Type B pancreatic cell (in vitro differentiated cells): ENCODE measurements at places on chromosomes 3 and 15.

- no peak for DNase-seq
Observed at GRCh38 chr3:183489455-183490210, 61.2 kb upstream of the MCF2L2 start.

- no peak for DNase-seq
Observed at GRCh38 chr15:59259137-59259943, 52.7 kb downstream of the LDHAL6B start.

- DNase-seq = no peak
Observed at GRCh38 chr15:56099311-56099710, 105.9 kb upstream of the NEDD4 start.

GRCh38 chr3:160381470-160381869, 17.6 kb downstream of the IFT80 start:
- no peak for DNase-seq

- no peak for DNase-seq
Observed at GRCh38 chr3:149339931-149340309, 6.5 kb upstream of the TM4SF18 start.

DNA sequence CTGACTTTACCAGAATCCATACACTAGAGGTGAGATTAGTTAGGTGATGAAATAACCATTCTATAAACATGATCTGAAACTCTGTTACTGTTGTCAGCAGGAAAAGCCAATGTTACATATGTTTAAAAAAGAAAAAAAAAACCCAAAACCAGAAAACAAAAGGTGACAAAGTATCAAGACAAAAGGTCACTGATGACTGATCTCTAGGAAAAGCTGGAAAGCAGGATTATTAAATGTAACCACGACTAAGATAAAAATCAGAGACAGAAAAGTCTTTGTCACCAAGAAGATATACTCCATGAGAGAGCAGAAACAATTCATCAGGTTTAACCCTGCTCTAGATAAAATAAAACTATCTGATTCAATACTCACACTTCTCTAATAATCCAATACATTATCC, 5.4 kb upstream of the SETD5 start:
- no peak for DNase-seq

DNA sequence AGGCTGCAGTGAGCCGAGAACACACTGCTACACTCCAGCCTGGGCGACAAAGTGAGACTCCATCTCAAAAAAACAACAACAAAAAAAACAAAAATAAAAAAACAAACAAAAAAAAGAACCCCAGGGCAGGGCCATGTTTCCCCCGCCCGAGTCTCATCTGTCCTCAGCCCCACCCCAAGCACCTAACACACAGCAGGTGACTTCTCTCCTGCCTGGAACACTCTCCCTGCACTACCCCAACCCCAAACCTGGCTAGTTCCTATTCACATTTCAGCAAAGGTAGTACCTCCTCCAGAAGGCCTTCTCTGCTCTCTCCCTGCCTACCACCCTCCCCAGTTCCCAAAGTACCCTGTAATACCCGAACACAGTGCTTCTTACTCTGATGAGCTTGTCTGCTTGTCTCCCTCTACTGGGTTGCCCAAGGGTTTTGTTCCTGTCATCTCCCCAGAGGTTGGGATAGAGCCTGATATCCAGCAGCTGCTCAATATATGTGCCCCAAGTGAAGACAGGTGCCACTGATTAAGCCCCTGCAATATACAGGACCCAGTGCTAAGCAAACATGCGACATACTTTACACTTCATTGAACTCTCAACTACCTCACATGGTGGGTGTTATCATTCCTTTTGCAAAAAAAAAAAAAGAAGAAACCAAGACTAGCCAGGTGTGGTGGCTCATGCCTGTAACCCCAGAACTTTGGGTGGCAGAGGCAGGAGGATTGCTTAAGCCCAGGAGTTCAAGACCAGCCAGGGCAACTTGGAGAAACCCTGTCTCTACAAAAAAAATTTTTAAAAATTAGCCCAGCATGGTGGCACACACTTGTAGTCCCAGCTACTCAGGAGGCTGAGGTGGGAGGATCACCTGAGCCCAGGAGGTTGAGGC, 103.6 kb downstream of the DAPK2 start:
- no peak for DNase-seq

- DNase-seq = no peak
Observed at GRCh38 chr3:102156426-102156825, 278.4 kb upstream of the ZPLD1 start.

DNA sequence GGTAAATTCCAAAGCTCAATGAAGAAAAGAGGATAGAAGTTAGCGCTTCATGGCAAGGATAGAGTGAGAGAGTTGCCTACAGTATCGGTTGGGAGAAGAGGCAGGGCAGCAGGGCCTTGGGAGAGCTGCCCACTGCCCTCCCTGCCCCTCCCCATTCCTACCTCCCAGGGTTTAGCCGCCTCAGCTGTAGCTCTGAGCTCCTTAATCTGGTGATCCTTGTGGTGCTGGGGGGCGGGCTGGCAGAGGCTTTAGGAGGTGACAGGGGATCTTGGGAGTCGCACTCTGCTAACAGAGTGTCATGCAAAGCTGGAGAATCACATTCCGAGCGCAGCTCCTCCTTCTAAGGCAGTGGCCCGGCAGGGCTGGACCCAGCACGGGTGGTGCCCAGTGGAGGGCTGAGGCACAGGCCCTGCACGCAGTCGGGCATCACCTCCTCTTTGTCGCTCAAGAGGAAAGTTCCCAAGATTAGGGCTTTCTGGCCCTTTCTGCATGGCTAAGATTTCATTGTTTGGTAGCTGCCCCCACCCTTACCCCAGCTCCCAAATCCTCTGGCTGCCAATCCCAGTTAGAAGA, 57.1 kb upstream of the POLG start:
- DNase-seq = no peak

DNA sequence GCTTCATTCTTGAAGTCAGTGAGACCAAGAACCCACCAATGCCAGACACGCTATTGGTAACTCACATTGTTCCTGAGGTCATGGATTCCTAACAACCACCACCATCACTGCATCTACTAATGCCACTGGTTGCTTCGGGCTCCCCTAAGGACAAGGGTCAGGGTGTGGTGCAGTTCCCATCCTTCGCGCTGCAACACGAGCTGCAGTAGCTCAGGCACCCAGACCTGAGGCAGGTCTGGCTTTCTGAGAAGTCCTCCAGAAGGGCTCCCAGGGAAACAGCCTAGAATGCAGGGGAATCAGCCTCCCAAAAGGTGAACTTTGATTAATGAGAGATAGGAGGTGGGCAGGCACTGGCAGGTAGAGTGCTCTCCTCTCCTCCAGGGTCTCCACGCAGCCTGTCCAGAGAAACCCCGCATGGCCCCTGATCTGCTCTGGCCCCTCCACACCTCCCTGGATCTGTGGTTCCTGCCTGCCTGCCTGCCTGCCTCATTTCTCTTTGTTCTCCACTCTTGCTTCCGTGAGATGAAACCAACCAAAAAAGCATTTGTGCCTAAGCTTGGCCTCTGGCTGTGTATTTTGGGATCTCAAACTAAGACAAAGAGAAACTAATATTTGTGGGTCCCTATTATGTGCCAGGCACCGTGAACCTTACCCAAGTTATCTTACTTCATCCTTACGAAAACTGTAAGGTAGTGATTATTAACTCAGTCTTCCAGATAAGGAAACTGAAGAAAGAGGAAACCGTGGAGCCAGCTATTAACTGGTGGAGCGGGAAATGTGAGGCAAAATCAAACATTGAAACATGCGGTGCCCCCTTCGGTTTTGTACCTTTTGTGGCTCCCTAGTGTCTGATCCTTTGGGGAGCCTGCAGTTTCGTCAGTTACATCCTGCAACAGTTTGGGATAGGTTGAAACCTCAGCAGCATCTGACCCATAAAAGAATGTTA, 43.9 kb upstream of the USP3 start:
- DNase-seq = no peak

DNA sequence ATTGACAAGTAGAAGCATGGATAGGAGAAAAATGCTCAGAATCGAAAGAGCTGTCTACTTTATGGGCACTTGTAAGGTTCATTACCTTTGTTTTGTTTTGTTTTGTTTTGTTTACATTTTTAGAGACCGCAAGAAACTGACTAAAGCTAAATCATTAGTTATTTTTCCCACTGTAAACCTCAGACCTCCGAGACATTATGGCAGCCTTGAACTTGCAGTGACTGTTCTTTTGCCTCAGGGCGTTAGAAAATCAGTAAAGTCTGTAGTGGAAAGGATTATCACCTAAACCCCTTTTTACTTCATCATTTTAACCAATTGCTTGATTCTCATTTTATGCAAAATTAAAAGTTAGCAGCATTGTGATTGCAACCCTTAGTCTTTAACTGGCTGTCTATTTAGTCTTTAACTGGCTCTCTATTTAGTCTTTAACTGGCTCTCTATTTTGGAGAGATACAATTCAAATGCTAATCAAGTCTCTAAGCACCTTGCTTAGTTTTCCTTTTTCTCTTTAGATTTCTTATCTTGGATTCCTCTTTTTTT, 383.3 kb upstream of the ROBO2 start:
- no peak for DNase-seq

DNA sequence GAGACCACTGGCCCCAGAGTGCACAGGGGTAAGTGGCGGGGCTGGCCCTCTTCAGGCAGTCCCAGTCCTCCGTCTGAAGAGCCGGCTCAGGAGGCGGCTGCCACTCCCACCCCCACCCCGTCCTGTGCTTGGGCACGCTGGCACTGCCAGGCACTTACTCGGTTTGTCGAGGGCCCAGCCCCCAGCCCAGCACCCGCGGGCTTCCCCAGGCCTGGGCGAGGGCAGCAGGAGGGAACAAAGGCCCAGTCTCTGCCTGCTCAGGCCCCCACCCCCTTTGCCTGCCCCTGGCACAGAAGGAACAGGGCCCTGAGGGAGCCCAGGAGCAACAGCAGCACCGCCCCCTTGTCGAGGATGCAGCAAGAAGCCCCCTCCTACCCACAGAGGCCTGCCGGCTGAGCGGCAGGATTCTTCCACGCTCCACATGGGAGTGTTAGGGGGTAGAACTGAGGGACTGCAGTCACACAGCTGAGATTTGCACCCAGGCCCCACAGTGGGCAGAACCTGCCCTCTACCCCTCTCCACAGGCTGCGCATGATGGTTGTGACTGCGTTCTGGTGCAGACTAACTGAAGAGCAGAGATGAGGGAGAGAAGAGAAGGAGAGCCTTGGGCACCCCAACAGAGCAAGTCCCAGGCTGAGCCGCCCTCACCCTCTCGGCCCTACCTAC, 8.9 kb downstream of the DUSP7 start:
- no peak for DNase-seq

GRCh38 chr3:177597311-177598096, 400.2 kb upstream of the TBL1XR1 start:
- no peak for DNase-seq

DNA sequence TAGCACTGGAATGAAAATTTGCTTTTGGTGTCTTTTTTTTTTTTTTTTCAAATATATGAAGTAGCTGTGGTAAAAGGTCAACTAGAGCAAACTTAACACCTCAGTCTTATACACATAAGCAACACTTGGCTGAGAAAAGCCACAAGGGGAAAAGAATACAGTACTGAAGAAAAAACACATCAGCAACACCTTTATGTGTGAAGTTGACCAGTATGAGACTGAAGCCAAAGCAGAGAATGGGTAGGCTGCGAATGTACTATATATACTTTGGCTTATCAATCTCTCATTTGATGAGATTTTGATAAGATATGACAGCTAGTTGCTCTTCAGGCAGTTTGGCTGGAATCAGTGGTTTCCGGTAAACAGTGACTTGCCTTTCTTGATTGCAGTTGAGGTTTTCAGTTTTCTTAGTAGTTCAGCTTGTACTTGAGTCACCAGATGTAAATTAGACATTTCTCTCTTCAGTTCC, 22.0 kb upstream of the ZCWPW2 start:
- DNase-seq = no peak

GRCh38 chr3:66200786-66201185, 20.0 kb upstream of the SLC25A26 start:
- DNase-seq = no peak

- no peak for DNase-seq
Observed at GRCh38 chr3:157280786-157281185, 120.8 kb upstream of the CCNL1 start.

GRCh38 chr15:99279827-99280226, 28.5 kb downstream of the LRRC28 start:
- DNase-seq = no peak

DNA sequence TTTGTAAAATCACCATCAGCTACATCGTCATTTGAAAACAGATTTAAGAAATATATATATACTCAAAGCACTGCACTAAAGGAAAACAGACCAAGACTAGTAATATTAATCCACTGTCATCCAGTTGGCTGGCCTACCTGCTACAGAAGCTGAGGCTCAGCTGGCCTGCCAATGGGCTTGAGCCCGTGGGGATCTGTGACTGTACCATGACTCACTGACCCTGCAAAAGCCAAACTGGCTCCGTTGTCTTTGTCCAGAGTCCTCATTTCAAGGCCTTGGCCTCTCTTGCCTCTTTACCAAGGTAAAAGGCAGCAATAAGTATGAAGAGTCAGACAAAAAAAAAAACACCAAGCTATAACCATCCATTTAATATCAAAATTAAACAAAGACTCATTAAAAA, 463.5 kb upstream of the RASGRP1 start:
- no peak for DNase-seq

DNA sequence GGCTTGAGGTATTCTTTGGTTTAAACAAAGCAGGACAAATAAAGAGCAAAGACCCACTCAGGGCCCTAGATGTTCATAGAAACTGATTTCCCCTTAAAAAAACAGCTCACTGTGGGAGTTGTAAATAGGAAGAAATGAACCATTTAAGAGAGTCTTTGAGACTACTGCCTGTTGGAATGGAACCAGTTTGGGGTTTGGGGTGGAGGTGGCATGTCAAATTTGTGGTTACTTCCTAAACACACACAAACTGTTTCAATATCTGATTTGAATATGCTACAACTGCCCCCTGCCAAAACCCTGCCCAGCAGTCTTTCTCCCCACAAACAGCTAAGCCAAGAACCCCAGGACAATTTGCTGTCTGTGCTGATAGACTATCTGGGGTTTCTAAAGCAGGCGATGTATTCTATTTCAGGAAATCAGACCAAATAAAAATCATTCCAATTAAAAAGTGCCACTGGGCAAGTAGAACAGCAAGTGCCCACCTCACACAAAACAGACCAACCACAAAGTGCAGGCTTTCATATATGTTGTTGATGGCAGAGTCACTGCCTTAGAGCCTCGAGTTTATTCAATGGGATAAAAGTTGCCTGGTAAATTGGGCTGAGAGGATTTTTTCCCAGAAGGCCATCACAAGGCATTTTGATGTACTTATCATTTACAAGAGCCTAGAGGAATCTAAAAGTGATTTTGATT, 293.9 kb upstream of the PROK2 start:
- DNase-seq = no peak

DNA sequence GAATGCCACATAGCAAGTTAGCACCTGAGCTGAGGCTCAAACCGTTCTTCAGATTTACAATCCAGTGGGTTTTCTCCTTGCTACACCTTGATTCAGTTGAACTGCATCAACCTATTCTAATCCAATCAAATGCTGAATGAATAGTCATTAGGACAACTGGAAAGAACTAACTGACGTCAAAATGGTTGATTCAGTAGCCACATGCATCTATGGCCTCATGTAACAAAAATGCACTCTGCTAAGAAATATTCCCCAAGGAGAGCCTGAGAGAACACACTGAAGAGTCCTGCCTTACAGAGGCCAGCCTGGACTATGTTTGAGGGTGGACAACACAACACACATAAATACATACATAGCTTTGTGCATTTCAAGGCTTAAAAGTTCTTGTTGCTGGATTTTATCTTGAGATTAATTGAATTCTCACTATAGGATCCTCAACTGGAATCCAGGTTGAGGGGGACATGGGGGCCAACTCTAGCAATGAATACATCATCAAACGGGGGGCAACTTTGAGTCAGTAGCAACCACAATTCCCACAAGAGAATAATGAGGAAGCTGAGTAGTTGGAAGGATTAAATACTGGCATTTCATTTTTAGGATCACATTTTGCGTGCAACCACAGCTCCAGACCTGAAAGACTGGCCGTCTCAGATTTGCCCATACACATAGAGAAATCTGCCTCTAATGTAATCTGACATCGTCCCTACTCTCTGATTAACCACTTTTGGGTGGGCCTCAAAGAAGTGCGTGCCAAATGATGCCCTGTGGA, 280.2 kb upstream of the ICE2 start:
- DNase-seq = no peak
